ENCODE measurements at places on chromosomes 5 and 9.

GRCh38 chr5:11426442-11426841, 477.8 kb downstream of the CTNND2 start:
- DNase-seq: no peak

GRCh38 chr5:67262206-67262605, 65.6 kb upstream of the CD180 start:
- DNase-seq: no peak

DNA sequence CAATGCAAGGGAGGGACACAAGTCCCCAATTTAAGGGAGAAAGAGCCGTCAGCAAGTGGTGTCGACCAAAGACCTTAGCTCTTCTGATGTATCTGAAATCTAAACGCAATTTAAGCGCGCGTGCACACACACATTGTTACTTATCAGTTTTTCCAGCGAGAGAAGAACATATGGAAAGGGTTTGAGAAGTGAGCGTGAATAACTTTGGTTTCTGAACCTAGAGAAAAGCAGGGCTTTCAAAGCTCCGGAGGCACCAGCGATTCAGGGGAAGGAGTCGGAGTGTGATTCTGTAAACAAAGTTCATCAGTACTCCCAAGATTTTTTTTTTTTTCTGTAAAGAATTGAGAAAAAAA, 191.8 kb downstream of the MEF2C start:
- DNase-seq: no peak

DNA sequence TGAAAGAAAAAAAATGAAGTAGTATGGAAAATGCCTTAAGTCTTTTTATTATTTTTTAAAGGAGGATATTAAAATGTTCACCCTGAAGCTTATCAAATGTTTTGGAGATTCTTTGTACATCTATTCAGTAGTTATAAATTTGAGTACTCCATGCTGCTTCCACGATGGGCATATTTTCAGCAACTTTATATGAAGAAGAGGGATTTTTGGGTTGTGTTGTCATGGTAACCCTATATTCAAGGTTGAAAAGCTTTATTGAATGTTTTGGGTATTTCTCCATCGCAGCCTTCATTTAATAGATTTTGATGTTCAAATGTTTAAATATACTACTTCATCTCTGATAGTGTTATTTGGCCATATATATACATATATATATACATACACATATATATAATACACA, 557.5 kb downstream of the CAAP1 start:
- DNase-seq: no peak

- DNase-seq: no peak
Observed at GRCh38 chr5:90226433-90227099, 183.0 kb downstream of the CETN3 start.

GRCh38 chr5:14322437-14323187, 179.5 kb downstream of the TRIO start:
- DNase-seq: no peak

DNA sequence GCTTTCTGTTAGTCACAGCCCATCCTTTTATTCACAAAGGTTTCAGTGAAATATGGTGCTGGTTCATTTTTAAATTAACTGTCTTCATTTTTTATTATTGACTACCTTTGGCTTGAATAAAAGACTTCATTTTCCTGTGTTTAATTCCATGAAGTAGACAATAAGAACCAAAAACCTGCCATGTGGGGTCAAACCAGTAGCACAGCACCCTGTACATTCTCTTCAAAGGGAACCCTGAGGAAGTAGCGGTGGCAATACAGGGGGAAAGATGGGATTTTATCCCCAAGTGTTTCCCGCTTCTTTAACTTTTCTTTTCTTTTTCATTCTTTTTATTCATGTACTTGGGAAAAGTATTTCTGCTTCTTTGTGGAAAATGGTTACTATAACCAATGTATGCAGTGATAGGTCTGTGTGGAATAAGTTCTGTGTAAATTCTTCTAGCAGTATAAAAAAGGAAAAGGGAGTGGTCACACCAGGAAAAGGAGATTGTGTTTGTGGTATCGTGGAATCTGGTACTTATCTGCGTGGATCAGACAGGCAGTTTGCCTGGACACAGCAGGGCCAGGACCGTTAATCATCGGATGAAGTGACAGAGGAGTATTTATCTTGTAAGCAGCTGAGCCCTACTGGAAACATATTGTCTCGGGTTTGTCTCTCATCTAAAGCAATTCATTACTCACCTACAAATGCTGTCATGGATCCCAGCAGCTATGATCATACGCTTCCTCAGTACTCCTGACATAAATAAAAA, 94.2 kb downstream of the PPIC start:
- DNase-seq: no peak

GRCh38 chr9:121529237-121529987, 29.8 kb upstream of the GGTA1 start:
- DNase-seq: no peak

DNA sequence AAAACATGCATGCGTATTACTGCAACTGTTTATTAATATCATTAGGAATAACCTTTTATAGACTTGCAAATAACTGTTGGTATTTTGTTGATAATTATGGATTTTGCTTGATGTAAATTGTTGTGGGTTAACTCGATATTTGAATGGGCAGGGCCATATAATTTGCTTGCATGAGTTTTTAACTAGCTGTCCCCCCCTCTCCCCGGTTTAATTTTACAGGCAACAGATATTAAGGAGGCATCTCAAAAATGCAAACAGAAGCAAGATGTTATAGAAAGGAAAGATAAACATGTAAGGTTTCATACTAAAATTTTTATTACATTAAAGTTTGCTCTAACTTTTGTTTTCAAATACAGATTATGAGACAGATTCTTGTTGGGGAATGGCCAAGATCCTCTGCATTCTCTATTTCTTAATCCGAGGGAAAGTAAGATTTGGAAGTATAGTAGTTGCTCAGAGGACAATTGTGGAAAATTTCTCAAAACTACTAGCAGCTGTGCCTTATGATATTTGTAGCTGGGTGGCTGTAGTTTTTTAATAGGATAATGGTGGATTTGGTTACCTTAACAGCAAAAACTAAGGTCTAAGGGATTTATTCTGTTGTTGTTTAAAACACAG, 27.3 kb downstream of the SMC5 start:
- no peak for DNase-seq

DNA sequence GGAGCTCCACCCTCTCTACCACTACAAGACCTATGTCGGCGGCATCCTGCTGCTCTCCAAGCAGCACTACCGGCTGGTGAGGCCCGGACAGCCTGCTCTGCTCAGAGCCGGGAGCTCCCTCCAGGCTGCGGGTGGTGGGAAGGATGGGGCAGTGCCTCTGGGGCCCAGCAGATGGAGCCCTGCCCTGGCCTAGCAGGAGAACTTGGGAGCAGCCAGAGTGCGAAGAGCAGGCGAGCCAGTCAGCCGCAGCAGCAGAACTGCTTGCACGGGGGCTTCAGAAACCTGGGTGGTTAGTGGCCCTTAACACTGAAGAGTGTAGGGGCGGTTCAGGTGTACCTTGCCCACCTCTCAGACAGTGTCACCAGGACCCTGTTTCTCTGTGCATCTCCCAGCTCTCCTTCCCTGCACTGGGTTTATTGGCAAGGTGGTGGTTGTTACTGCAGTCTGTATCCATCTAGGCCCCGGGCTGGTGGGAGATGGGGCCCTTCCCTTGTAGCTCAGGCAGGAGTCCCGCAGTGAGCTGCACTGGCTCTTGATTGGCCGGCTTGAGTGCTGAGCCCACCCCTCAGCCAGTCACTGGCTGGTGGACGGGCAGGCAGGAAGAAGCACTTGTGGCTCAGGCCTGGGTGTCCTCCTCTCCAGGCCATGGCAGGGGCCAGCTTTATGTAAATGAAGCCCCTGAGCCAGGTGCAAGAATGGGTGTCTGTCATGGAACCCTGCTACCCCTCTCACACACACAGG, 7.7 kb downstream of the B4GALT7 start:
- DNase-seq: peak; percentile 93

GRCh38 chr9:366620-367019, 152.0 kb downstream of the DOCK8 start:
- DNase-seq: peak; percentile 62

GRCh38 chr5:124631874-124632550, 114.4 kb downstream of the ZNF608 start:
- peak; percentile 63 for DNase-seq

- DNase-seq: no peak
Observed at GRCh38 chr5:157549954-157550549, 25.5 kb downstream of the ADAM19 start.

GRCh38 chr5:176564002-176564401, 14.9 kb downstream of the CDHR2 start:
- DNase-seq: no peak

GRCh38 chr9:8534828-8535227, 735.2 kb upstream of the DMAC1 start:
- DNase-seq: no peak

DNA sequence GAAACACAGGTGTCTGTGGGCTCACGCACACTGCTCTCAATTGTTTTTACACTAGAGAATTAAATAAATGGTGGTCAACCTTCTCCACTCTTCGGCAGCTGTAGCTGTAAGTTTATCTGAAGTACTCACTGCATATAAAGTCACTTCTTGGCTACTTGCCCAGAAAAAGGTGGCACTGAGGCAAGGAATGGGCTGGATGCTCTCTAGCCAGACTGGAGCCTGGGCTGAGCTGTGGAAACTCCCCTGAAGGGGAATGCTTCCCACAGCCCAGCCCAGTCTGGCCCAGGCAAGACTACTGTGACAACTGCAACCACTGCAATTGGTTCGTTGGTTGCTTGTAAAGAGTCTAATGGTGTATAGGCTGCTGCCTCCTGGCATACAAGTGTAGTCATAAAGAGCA, 4.5 kb downstream of the LEAP2 start:
- DNase-seq: no peak

DNA sequence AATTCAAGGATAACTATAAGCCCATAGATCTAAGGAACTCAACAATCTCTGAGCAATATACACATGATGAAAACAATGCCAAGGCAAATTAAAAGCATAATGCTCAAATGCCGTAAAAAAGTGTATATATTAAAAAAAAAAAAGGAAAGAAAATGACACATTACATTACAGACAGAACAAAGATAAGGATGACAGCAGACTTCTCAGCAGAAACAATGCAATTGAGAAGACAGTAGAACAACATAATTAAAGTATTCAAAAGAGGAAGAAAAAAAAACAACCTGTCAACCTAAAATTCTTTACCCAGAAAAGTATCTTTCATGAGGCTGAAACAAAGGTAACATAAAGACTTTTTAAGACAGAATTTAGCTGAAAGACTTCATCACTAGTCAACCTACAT, 591.7 kb downstream of the ZNF608 start:
- DNase-seq: peak; percentile 7

DNA sequence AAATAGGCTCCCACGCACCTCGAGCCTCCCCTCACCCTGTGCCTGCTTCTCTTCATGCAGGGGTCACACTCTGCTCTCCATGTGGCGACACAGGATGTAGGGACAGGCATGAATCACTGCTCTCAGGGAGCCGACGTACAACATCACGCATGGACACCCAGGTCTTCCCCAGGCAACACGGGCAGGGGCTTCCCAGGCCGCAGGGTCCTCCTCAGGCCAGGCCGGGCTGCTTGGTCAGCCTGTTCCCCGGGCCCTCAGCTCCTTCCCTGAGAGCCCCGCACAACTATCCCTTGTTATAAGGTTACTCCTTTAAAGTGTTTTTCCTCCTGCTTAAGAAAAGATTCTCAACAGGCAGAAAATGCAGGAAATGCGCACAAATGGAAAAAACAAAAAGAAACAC, 1.1 kb downstream of the SLC6A18 start:
- DNase-seq: no peak

DNA sequence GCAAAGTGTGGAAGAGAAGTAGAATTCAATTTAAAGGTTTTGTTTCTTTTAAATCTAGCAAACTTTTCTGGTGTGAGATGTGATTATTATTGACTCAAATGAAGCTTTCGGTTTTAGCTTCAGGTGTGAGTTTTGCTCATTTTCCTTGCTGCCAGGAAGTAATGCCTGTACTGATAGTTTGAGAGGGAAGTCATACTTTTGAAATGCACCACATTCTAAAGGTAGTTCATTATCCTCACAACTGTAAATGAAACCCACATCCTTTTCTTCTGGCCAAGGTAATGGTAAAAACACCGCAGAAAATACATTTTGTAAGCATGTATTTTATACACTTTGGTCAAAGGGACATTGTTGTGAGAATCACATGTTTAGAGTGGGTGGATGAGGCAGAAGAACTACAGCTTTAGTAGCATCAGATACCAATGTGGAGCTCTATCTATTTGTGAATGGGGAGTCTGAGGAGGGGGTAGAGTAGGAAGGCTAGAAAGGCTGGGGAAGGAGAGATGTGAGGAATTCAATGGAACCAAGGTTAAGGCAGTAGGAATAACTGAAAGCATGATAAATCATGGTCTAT, 167.0 kb upstream of the CDKN2B start:
- no peak for DNase-seq

GRCh38 chr5:140631831-140632365, 1.1 kb downstream of the CD14 start:
- peak; percentile 8 for DNase-seq

GRCh38 chr5:181054138-181054537, 14.1 kb downstream of the BTNL9 start:
- DNase-seq: no peak

DNA sequence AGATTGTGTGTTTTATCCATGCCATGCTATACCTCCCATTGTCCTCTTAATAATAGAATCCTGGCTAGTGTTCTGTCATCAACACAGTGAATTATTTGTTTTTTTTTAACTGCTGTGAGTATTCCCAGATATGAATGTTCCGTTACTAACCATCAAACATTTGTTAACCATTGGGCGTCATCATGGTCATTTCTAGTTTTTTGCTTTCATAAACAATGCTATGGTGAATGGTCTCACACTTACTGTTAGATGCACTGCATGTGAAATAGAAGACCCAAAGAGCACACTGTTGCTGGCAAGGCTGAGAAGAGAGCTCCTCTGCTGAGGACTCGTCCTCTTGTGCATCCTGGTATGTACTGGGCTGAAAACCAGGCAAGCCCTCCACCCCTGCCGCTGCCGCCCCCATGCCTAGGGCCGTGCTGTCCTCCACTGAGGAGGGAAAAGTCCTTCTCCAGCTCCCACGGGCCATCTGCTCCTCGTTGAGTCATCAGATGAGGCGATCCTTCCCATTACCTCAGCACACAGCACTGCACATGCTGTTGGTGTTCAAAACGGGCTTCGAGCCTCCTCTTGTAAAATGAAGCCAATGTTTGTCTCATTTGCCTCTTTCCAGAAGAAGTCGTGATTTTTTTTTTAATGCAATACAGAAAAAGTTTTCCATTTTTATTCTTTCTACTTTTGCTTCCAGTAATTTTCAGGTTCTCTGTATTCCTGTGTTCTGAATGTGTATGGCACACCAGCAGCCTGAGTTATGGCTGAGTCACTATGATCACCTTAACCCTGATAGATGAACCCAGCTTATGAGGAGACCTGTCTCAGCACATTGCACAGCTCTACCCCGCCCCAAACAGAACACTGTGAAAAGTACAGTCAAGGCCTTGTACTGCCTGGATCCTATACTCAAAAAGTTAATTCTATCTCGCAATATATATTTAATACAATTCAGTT, 219.0 kb downstream of the AOPEP start:
- no peak for DNase-seq

DNA sequence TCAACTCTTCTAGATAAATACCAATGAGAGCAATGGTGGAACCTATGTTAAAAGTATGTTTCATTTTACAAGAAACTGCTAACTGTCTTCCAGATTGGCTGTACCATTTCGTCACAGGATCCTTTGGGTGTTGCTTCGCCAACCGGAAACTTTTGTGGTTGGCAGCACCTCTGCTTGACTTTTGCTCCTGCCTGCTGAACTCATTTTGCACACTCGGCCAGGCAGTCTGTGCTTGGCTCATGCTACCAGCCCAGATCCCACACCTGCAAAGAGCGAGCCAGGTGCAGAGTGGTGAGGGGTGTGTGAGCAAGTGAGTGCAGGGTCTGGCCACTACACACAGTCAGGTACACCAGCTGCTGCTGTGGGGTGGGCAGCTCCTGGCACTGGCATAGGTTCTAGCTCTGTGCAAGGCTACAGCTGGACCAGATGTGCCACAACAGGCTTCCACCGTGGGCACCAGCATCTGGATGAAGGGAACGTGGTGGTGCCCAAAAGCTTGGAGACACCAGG, 422.3 kb downstream of the PRR16 start:
- no peak for DNase-seq

All from GM23338 (cell line).